Right atrium auricular region (tissue), 2 donors: ENCODE measurements at places on chromosomes 11 and 22.

DNA sequence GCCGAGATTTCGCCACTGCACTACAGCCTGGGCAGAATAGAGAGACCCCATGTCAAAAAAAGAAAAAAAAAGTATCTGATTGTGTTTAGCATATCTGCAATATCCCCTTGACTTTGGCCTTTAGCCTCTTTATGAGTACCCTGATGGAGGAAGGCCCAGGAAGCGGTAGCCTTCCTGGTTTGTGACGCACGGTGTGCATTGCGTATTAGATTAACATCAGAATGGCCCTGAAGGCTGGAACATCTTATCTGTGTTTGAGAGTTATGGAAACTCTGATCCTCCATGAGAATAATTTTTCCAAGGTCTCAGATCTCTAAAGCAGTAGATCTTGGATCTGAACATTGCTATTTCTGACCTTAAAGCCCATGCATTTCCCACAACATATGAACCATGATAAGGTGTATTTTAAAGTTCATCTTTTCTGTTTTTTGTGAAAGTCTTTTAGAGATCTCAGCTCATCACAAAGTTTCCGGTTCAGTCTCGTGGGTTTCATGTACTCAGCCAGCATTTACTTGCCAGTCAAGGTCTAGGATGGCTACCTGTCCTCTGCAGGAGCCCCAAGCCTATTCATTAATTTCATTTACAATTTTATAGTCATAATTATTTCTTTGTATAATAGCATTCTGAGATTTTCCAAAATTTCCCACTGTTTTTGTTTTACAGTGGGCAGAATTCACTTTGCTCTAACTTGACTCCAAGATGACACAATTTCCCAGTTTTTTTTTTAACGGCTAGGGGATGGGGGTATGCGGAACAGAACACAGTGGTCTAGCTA, 605 bp upstream of the FDX1 start:
- no peak for DNase-seq

- DNase-seq = no peak
These were observed 66.5 kb downstream of the CCDC34 start for GRCh38 chr11:27296497-27296896.

DNA sequence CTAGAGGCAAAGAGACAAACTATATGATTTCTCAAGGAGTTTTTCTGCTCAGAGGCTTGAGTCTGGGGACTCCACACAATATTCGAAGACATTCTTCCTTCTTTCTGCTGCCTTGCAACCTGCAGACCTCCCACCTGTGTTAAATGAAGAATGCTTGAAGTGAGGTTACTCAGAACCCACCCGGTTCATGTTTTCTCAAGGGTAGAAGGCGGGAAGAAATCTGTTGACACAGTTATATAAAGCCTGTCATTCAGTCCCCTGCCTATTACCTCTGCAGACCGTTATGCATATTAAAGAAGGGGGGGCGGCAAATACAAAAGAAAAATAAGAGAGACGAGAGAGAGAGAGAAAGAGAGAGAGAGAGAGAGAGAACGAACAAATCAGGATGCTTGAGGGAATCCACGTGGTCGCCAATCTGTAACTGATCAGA, 2.2 kb upstream of the KMT2A start:
- no peak for DNase-seq

DNA sequence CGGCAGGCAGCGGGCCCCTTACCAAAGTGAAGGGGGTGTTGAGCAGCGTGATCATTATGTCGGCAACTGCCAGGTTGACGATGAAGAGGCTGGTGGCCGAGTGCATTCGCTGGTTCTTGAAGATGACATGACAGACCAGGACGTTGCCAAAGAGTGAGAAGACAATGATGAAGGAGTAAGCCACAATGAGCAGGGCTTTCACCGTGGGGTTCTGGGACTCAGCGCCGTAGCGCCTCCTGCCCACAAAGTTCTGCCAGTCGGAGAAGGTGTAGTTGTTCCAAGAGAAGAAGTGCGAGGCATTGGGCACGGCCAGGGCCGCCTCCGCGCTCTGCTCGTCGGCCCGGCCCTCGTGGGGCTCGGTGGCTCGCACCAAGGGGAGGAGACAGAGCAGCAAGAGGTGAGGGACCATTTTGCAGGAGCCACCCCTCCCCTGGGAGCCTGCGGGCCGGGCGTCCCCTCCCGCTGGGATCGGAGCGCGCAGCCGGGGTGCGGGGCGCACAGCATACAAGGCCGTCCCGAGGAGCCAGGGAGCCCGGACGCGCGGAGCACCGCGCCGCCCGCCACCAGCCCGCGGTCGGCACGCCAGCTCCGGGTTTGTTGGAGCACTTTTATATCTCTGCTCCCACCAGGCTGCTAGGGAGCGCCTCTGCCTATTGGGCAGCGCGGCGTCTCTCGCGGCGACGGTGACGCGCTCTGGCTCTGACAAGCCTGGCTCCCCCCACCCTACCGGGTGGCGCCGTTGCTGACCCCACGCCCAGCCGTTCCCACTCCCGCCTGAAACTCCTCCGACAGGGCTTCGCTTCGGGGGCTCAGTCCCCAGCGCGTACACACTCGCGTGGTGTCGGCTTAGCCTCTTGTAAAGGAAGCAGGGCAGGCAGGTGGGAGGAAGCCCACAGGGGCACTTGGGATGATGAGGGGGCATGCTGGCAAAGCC, at the start of gene GPR83:
GPR83 (minus strand) TSS at position 581 of the 934 bp plus-strand sequence; CDS start at position 409, 172 bp downstream.
- DNase-seq = no peak

- DNase-seq = no peak
These were observed 3.4 kb upstream of the OR8I2 start for GRCh38 chr11:56089697-56090096.

GRCh38 chr11:63504933-63505586, 824 bp upstream of the LGALS12 start:
- no peak for DNase-seq
